ENCODE measurements at places on chromosomes 1 and 21. TPM values are rescaled to one million over a fixed set of nuclear protein-coding genes. Genes with fewer than 3 reads are reported as not detected.

The EVA1C gene
- total RNA-seq, result 0.50 TPM

GRCh38 chr21:18000981-18001686 lies 182.0 kb upstream of the C21orf91 start:
- ATAC-seq, result peak; percentile 28

DNA sequence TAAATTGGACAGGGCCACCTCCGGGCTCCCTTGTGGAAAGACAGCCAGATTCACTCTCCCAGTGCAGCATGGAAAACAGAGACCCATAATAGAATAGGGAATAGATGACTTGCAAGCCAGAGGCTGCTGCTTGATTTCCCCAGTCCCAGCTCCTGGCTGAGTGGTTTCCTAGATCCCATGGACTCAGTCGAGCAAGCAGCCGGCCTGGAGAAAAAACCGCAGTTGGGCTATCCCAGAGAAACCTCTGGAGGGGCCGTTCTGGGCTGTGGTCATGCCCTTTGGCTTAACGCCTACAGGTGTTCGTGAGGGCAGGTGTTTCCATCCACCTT lies 61.7 kb downstream of the ELK4 start:
- ATAC-seq, result no peak

DNA sequence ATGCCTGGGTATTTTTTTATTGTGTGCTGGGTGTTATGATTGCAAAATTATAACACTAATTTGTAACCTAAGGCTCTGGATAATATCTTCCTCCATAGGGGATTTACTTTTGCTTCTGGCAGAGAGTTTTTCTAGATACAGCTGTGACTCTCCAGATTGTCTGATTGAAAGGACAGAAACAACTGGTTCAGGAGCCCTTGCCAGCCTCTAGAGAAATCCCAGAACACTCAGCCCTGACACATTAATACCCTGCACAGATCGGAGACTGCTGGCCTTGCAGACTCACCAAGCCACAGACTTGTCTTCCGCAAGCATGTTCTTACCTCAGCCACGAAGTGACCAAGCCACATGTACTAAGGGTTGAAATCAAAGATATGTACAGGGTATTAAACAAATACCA lies 10.7 kb downstream of the C1orf146 start:
- ATAC-seq, result no peak

DNA sequence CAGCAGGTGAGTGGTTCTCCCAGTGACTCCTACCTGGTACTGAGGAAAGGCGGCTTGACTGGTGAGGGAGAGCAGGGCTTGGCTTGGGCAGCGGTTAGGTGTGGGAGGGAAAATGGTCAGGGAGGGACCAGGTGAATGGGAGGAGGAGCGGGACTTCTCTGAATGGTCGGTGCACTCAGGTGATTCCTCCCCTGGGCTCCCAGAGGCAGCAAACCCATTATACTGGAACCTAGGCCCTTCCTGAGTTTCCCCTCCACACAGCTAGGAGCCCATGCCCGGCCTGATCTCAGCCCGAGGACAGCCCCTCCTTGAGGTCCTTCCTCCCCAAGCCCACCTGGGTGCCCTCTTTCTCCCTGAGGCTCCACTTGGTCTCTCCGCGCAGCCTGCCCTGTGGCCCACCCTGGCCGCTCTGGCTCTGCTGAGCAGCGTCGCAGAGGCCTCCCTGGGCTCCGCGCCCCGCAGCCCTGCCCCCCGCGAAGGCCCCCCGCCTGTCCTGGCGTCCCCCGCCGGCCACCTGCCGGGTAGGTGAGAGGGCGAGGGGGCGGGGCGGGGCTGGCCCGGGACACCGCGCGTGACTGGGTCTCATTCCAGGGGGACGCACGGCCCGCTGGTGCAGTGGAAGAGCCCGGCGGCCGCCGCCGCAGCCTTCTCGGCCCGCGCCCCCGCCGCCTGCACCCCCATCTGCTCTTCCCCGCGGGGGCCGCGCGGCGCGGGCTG lies 2.3 kb downstream of the ARTN start:
- no peak for ATAC-seq

- no peak for ATAC-seq
Observed at GRCh38 chr1:90335558-90335957, 340.6 kb downstream of the ZNF326 start.

- no peak for ATAC-seq
Observed at GRCh38 chr1:164625004-164625617, 66.1 kb downstream of the PBX1 start.

- peak; percentile 49 for ATAC-seq
Observed at GRCh38 chr1:107760065-107760464, 204.9 kb downstream of the VAV3 start.

- no peak for ATAC-seq
Observed at GRCh38 chr1:50335036-50335435, 88.2 kb downstream of the DMRTA2 start.

The DNAJC28 gene
- total RNA-seq, result 2.1 TPM

- ATAC-seq, result no peak
Observed at GRCh38 chr1:191519519-191519918, 638.7 kb upstream of the RGS18 start.

The HMGN1 gene
- total RNA-seq, result 227 TPM

The LGR6 gene
- total RNA-seq, result not detected

The RHD gene
- 0.69 TPM for total RNA-seq

- no peak for ATAC-seq
Observed at GRCh38 chr21:24339406-24339805, 1267.9 kb downstream of the MRPL39 start.

GRCh38 chr1:244204004-244204403 lies 152.9 kb downstream of the ZBTB18 start:
- no peak for ATAC-seq

The SLC9C2 gene
- 0.05 TPM for total RNA-seq

DNA sequence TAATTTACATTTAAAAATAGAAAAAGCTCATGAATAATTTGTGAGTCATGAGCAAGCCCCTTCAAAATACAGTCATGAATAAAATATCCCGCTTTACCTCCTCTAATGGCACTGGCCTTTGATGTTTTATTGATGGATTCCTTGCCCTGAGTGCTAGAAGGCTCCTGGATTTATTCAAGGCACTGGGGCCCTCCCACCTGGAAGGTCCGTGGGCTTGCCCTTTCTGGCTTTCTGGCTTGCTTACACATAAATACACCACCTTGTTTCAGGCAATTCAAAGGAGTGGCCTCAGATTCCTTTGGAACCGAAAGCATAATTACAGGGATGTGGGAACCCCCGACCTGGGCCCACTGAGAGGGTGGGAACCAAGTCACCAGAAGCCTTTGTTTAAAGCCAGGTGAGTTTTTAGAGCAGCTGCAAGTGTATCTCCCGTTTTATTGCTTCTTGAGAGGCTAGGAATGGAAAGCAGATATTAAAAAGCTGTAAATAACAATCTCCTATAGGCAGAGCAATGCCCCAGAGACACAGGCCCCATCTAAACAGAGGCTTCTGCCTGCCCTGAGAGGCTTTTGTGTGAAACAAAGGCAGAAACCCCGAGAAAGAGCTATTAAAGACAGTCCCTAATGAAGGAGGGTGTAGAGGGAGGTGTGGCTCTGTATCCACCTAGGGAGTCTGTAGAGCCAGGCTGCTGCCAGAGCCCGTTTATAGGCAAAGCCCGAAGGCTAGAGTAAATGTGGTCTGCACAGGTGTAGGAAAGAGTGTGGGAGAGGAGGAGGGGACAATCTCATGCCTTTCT lies 126.4 kb downstream of the FAM78B start:
- ATAC-seq, result peak; percentile 62

DNA sequence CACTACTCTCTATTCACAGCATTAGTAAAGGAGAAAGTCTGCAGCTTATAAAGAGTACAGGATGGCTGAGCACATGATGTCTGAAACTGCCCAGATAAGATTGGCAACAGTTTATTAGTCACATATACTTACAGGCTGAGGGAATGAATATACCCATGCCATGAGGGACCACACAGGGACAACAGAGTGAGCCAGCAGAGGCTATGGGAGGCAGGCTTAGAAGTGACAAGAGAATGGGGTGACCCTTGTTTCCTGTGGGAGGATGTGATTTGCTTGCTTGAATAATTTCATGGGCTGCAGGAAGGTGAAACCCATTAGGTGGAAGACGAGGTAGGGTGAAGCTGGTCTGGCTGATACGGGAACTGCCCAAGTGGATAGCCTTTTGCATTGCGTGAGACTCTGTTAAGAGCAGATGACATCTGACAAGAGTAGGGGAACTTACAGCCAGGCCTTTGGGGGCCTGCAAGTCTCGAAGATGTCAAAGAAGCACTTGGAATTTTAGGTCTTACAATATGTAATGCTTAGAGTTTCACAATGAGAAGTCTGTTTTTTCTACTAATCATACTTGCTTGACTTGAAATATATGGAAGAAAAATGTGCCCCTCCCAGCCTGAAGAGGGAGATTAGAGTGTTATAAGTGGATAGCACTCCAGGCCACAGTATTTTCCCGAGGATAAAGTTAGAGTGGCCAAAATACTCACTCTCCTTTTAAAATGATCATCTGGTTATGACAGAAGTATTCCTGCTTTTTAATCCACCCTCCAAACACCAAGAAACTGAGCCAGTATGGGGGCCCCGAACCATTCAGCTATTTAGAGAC lies 34.6 kb upstream of the TNFSF4 start:
- ATAC-seq, result no peak

- ATAC-seq, result no peak
Observed at GRCh38 chr1:10629816-10630571, 155.2 kb downstream of the PEX14 start.

- no peak for ATAC-seq
Observed at GRCh38 chr1:54294887-54295286, 94.9 kb downstream of the MRPL37 start.

DNA sequence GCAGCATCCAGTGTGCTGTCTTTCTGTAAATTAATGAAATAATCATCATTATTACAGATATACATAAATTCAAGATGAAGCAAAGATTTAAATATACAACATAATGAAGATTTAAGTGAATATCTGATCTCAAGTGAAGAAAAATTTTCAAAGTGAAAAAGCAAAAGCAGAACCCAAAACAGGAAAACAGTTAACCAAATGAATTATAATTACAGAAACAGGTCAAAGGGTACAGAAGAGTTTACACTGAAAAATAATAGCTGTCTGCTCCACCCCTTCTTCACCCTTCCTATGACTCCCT lies 44.8 kb upstream of the GTF2B start:
- no peak for ATAC-seq

- no peak for ATAC-seq
Observed at GRCh38 chr1:17582124-17582774, 42.8 kb downstream of the ARHGEF10L start.

The HRNR gene
- 2.0 TPM for total RNA-seq

- ATAC-seq, result no peak
Observed at GRCh38 chr1:39701049-39701439, 9.8 kb upstream of the HPCAL4 start.

GRCh38 chr1:37476087-37476452 lies 1.7 kb downstream of the ZC3H12A start:
- ATAC-seq, result no peak

- no peak for ATAC-seq
Observed at GRCh38 chr1:203477748-203478147, 2.1 kb downstream of the PRELP start.

DNA sequence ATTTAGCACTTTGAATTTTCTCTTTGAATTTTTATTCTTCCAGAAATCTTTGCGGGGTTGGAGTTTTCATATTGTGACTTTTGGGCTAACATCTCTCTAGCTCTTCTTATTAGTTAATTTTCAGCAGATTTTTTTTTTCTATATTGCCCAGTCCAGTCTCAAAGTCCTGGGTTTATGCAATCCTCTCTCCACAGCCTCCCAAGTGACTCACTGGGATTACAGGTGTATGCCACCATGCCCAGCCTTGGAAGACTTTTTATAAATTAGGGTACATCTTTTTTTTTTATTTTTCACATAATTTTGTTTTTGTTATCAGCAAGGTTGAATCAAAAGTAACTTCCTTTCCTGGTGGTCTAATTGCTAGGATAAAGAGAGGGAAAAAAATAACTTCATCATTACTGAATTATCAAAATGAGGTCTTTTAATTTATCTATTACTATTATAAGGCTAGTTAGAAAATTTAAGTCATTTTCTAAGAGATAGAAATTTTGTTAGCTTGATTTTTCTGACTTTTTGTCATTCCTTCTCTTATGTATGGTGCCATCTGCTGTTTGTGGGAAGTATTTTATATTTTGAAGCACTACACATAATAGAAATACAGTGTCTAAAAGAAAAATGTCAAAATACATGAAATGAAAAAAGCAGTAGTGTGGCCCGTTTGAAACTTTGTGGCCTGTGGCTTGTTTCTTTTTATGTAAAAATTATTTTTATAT lies 273.4 kb upstream of the CACYBP start:
- no peak for ATAC-seq

DNA sequence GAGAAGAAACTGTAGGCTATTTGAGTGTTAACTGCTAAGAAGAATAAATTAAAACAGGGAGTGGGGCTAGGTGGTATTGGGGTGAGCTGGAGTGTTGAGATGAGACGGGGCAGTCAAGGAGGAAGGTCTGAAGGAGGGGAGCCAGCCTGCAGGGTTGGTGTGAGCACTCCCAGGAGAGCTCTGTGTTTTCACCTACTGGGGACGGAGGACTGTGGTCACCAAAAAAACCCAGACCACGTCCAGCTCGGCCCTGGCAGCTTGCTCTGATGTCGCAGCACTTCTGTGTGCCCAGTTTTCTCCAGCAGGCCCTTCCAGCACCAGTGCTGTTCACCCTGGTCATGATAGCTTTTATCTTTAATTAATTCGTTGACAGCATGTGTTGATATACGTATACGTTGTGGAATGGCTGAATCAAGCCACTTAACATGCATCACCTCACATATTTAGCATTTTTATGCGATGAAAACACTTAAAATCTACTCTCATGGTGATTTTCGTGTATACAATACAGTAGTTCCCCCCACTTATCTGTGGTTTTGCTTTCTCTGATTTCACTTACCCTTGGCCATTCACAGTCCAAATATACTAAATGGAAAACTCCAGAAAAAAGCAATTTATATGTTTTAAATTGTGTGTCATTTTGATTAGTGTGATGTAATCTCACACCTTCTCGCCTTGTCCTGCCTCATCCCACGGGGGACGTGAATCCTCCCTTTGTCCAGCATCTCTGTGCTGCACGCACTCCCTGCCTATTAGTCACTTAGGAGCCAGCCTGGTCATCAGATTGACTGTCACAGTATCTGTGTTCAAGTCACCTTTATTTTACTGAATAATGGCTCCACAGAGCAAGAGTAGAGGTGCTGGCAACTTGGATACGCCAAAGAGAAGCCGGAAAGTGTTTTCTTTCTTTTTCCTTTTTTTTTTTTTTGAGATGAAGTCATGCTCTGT lies 12.3 kb downstream of the FAM3B start:
- ATAC-seq, result peak; percentile 77

The HES4 gene
- total RNA-seq, result 85.4 TPM

The LDLRAD1 gene
- 0.17 TPM for total RNA-seq

All from motor neuron (in vitro differentiated cells).